ENCODE measurements at places on chromosomes 4 and X. TPM values are rescaled to one million over a fixed set of nuclear protein-coding genes. Genes with fewer than 3 reads are reported as not detected.

P2RY8 gene
- total RNA-seq = not detected

CITED1 gene
- total RNA-seq = 1.8 TPM

PNCK gene
- 26.8 TPM for total RNA-seq

PFKFB1 gene
- 0.31 TPM for total RNA-seq

LRAT gene
- 20.4 TPM for total RNA-seq

DCHS2 gene
- 0.70 TPM for total RNA-seq

RTL5 gene
- total RNA-seq = 1.2 TPM

CNGA1 gene
- total RNA-seq = 1.0 TPM

ADH1B gene
- not detected for total RNA-seq

DNA sequence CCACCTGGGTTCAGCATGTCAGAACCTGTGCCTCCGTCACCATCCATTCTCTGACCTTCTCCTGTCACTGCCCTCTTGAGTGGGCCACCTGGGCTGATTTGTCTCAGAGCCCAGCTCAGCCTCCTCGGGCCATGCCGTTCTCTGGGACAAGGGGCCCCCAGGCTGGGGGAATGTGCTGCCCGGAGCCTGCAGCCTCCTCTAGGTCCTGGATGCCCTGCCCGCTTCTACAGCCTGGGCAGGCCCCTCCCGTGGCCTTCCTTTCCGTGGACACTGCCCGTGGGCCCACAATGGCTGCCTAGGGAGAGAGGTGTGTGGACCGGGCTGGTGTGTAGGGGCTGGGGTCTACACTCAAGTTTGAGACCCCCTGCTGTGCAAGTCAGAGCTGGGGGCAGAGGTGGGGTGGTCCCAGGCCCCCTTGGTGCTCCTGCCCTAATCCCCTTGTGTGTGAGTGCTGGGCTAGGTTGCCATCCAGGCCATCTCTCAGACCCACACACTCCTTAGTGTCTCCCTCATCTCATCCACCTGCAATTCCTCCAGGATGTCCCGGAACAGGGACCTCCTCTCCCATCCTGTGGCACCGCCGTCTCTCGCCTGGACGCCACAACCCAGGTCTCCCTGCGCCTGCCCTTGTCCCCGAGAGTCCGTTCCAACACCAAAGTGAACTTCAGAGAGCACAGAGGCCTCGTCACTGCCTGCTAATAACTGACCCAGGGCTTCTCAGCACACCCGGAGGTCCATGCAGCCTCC lies 12.4 kb downstream of the PSAPL1 start:
- no peaks in the 10 kb centered on the region for H3K36me3 ChIP-seq
- H3K27me3 ChIP-seq = no peaks in the 10 kb centered on the region
- DNase-seq = peak; percentile 17
- no peak overlapping the region for H3K27ac ChIP-seq
- H3K4me1 ChIP-seq = no peaks in the 10 kb centered on the region

DNA sequence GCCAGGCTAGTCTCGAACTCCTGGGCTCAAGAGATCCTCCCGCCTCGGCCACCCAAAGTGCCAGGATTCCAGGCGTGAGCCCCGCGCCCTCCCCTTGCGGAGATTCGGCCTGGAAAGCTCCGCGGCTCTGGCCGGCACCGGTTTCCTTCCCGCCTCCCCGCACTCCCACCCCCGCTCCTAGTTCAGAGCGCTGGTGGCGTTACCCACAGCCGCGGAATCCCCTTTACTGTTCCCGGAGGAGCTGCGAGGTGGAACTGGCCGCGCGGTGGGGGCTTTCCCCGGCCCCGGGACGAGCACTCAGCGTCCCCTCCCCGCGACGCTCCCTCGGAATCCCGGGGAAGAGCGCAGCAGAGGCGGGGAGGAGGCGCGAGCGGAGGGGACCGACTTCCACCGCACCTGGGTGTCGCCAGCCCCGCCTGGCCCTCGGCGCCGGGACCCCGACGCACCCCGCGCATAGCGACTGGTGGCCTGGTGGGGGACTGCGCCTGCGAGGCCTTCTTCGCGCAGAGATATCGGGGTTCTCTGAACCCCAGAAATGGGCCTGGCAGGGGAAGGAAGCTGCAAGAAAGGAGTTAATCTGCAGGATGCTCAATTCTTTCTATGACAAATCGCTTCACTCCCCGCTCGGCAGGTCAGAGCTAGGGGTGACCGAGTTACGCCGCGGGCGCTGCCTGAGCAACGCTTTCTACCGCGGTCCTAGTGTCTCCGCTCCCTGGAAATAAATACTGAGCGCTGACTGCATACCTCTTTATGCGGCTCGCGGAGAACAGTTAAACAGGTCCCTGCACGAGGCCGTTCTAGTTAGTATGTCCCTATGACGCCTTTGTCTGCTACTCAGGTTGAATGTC lies 14.6 kb upstream of the SLC25A4 start:
- no peaks in the 10 kb centered on the region for H3K4me1 ChIP-seq
- peaks cover 4% of the 10 kb centered on the region for H3K36me3 ChIP-seq
- peak; percentile 70 for DNase-seq
- H3K27ac ChIP-seq = no peak overlapping the region
- H3K4me3 ChIP-seq = peak overlapping the region; percentile 72

DNA sequence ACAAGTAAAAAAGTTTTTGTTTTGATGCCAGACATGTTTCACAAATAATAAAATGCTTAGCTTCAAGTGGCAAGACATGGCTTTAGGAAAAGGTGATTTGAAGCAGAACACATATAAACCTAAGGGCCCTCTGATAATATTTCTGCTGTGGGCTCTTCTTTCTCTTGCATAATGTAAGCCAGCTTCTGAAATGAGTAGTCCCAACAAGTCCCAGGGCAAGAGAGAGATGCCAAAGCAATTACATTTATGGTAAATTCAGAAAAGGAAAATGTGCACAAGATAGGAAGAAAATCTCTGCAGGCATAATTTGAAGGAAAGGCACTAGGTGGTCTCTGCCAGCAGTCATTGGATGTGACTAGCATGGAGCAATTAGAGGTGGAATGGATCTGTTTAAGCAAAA lies 170.8 kb upstream of the GALNT7 start:
- no peaks in the 10 kb centered on the region for H3K27me3 ChIP-seq
- no peaks in the 10 kb centered on the region for H3K36me3 ChIP-seq
- DNase-seq = no peak
- no peaks in the 10 kb centered on the region for H3K4me1 ChIP-seq
- H3K27ac ChIP-seq = no peak overlapping the region

DNA sequence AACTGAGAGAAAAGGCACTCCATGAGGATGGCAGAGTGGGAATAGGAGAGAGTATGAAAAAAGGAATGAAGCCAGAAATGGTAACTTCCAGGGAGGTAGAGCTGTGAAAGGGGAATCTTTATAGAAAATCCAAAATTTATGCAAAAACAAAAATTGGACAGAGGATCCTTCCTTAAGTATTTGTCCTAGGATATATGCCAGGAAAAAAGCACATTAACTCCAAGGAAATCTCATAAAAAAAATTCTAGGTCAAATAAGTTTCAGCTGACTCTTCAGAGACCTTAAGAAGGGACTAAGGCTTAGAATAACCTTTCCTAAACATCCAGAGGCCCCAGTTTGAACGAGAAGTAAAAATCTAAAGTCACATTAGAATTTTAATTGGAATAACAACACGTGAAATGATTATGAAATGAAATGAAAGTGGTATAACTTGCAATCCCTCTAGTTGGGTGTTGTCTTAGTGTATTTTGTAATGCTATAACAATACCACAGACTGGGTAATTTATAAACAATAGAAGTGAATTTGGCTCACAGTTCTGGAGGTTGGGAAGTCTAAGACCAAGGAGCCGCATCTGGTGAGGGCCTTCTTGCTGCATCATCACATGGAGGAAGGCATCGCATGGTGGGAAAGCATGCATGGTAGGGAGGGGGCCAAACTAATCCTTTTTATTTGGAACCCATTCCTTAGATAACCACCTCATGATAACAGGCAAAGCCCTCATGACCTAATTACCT lies 145.4 kb upstream of the RXFP1 start:
- H3K4me3 ChIP-seq = no peak overlapping the region
- H3K36me3 ChIP-seq = no peaks in the 10 kb centered on the region
- H3K27ac ChIP-seq = no peak overlapping the region
- no peaks in the 10 kb centered on the region for H3K27me3 ChIP-seq
- no peaks in the 10 kb centered on the region for H3K4me1 ChIP-seq

- H3K27ac ChIP-seq = no peak overlapping the region
- no peak for DNase-seq
- H3K36me3 ChIP-seq = no peaks in the 10 kb centered on the region
- H3K27me3 ChIP-seq = no peaks in the 10 kb centered on the region
- H3K4me1 ChIP-seq = no peaks in the 10 kb centered on the region
- H3K4me3 ChIP-seq = no peak overlapping the region
Observed at GRCh38 chrX:7225338-7225737, 77.4 kb upstream of the PUDP start.

DNA sequence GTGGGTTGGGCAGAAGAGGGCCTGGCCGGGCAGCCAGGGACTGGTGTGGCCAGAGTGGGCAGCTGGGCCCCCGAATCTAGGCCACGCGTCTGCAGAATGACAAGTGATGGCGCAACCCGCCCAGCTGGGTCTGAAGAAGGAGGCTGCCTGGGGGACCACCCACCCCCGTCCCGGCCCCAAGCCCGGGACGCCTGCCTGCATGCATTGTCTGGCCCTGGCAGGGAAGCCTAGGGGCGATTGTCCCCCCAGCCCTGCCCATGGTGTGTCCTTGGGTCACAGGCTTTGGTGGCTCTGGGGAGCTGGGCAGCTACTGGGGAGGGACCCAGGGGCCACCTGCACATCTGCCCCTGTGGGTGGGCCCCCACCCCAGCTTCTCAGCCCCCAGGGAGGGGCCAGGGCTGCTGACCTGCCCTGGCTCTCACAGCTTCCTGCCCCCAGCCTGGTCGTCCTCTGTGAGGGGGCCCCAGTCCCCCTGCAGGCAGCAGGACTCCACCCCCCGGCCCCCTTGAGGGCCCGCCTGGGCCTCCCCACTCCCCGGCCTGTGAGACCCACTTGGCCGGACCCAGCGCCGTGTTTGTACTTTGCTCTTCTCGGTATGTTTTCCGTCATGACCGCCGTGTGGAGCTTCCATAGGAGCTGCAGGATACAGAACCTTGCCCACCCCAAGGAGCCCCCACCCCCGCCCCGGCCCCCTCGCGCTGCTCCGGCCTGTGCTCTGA lies 4.9 kb downstream of the FGFR3 start:
- no peaks in the 10 kb centered on the region for H3K4me1 ChIP-seq
- H3K36me3 ChIP-seq = peaks cover 1% of the 10 kb centered on the region
- H3K27me3 ChIP-seq = no peaks in the 10 kb centered on the region
- H3K27ac ChIP-seq = no peak overlapping the region

DNA sequence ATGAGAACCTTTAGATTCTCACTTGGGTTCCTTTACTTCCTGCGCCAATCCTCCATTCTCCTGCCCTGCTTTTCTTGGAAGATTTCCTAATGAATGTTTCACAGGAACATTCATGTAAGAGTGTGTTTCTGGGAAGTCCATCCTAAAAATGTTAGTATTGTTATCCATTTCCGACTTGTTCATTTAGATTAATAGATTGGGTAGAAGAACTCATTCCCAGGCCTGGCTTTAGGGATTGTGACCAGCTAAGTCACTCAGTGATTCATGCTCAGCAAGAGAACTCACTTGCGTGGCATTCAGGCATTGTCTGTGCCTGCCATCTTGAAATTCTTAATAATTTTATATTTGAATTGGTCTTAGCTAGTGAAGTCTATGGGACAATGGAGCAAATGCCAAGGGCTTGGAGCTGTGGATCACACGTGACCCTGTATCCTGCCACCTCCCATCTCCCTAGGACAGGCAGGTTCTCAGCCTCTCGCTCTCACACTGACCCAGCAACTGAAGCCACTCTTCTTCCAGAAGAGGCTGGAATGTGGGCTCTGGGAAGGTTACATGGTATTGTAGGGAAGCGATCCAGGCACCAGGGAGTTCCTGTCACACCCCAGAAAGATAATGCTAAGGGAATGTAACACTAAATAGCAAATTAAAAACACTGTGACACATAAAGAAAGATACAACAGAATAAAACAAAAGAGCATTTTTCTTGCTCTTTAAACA lies 562.1 kb downstream of the TMA16 start:
- no peak overlapping the region for H3K27ac ChIP-seq
- H3K4me3 ChIP-seq = no peak overlapping the region
- H3K27me3 ChIP-seq = no peaks in the 10 kb centered on the region
- no peak for DNase-seq
- no peaks in the 10 kb centered on the region for H3K36me3 ChIP-seq
- H3K4me1 ChIP-seq = no peaks in the 10 kb centered on the region

DNA sequence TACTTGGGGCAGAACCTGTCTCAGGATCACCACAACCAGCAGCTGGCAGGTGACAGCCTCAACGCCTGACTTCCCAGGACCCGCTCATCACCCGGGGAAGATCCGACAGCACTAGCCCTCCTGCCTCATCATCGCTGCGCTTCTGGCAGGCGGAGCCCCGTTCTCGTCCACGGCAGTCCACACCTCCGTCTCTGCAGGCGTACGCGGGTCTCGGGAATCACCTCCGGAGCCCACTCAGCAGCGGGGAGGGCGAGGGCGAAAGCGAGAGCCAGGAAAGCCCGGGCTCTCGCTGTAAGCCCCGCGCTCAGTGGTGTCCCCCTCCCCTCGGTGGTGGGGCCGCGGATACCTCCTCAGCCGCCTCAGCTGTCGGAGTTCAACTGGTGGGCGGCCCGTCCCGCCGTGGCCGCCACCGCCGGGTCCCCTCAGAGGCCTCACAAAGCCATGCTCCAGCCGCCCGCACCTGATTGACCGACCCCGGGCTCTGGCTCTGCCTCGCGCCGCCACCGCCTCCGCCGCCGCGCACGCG lies 518 bp upstream of the CNKSR2 start:
- H3K27me3 ChIP-seq = no peaks in the 10 kb centered on the region
- no peak overlapping the region for H3K27ac ChIP-seq
- peaks cover 3% of the 10 kb centered on the region for H3K36me3 ChIP-seq

DNA sequence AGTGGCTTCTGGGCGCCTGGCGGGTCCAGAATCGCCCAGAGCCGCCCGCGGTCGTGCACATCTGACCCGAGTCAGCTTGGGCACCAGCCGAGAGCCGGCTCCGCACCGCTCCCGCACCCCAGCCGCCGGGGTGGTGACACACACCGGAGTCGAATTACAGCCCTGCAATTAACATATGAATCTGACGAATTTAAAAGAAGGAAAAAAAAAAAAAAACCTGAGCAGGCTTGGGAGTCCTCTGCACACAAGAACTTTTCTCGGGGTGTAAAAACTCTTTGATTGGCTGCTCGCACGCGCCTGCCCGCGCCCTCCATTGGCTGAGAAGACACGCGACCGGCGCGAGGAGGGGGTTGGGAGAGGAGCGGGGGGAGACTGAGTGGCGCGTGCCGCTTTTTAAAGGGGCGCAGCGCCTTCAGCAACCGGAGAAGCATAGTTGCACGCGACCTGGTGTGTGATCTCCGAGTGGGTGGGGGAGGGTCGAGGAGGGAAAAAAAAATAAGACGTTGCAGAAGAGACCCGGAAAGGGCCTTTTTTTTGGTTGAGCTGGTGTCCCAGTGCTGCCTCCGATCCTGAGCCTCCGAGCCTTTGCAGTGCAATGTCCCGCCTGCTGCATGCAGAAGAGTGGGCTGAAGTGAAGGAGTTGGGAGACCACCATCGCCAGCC lies at the start of gene ATOH1:
TSS of gene ATOH1 (plus strand) at position 422 of the 663 bp plus-strand sequence. CDS start at position 596, 174 bp downstream.
- no peak within 1 kb of the TSS for H3K27ac ChIP-seq
- peak within 1 kb of the TSS; percentile 89 for H3K4me3 ChIP-seq
- peaks cover 37% of the 10 kb centered on the region for H3K27me3 ChIP-seq
- H3K4me1 ChIP-seq = no peaks in the 10 kb centered on the region
- peak; percentile 96 for DNase-seq
